CD4-positive, alpha-beta T cell treated with Interleukin-2 at 100 ng/mL for 4 hours (primary cell): ENCODE measurements at places on chromosomes 1 and 21.

GRCh38 chr1:93690921-93691789, 9.5 kb upstream of the BCAR3 start:
- no peak for DNase-seq

GRCh38 chr1:227654858-227655752, 80.0 kb downstream of the JMJD4 start:
- no peak for DNase-seq

DNA sequence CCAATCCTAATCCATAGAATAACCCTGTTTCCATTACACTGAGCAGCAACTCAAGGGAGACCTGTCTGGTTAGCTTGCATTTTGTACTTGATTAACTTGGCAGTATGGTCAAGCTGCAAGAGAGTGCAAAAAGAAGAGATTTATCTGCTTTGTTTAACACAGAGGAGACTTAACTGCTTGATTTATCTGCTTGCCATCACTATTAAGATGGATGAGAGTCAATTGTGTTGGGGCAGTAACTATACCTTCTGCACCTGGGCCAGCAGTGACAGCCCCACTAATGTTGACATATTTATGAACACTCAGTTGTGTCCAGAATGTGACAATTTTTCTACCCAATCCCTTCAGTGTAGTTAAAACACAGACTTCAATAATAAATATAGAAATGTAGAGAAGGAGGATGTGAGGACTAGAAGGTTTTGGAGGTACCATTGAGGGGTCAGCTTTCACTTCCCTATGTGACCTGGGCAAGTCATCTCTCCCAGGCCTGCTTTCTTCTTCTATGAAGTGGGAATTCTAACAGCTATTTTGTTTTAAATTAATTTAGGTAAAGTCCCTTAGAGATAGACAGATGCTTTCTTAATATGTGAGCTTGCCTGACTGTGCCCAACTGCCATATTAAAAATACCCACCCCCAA, 159.1 kb upstream of the KCNK2 start:
- DNase-seq, result no peak

DNA sequence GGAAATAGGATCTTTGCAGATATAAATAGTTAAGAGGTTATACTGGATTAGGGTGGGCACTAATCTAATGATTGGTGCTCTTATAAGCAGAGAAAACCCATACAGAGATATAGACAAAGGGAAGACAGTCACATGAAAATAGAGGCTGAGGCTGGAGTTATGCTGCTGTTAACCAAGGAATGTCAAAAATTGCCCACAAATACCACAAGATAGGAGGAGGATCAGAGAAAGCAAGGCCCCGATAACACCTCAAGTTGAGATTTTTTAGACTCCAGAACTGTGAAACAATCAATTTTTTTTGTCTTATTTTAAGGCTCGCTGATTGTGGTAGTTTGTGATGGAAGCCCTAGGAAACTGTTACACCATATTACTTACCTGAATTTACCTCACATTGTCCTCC, 513.2 kb downstream of the COL11A1 start:
- no peak for DNase-seq

DNA sequence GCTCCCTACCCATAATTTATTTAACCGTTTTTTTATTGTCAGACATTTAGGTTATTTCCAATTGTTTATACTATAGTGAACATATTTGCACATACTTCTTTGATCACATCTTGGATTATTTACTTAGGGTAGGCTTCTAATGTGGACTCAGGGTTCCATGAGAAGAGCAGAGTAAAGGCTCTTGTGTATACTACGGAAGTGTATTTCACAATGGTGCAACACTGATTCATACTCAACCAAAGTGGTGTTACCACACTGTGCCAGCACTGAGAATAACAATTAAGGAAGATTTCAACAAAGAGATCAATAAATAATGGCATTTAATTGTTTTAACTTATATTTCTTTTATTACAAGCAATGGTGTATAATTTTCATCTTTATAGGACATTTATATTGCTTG, 251.2 kb downstream of the ZNF326 start:
- no peak for DNase-seq

GRCh38 chr1:185292237-185292636, 24.8 kb downstream of the IVNS1ABP start:
- no peak for DNase-seq

GRCh38 chr1:171756856-171757255, 15.0 kb upstream of the VAMP4 start:
- DNase-seq, result no peak

- DNase-seq, result no peak
Observed at GRCh38 chr1:230693777-230694176, 20.1 kb downstream of the AGT start.

DNA sequence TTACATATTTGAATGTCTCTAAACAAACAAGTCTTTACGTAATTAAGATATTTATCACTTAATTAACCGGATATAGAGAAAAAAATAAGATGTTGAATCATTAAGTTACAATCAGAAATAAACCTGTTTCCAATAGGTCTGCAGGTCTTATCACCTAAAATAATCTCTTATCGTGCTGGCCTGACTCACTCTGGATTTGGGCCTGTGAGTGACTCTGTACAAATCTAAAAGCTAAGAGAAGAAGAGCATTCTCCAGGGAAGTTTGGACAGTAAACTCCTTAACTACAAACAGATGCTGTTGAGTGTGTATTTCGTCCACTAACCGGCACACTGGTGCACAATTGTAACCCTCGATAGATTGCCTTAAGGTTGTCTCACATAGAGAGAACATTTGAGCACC, 25.3 kb downstream of the CEP104 start:
- DNase-seq, result no peak

- no peak for DNase-seq
Observed at GRCh38 chr1:212284332-212284743, 872 bp upstream of the PPP2R5A start.

GRCh38 chr1:178774263-178774662, 49.2 kb downstream of the RALGPS2 start:
- peak; percentile 39 for DNase-seq

DNA sequence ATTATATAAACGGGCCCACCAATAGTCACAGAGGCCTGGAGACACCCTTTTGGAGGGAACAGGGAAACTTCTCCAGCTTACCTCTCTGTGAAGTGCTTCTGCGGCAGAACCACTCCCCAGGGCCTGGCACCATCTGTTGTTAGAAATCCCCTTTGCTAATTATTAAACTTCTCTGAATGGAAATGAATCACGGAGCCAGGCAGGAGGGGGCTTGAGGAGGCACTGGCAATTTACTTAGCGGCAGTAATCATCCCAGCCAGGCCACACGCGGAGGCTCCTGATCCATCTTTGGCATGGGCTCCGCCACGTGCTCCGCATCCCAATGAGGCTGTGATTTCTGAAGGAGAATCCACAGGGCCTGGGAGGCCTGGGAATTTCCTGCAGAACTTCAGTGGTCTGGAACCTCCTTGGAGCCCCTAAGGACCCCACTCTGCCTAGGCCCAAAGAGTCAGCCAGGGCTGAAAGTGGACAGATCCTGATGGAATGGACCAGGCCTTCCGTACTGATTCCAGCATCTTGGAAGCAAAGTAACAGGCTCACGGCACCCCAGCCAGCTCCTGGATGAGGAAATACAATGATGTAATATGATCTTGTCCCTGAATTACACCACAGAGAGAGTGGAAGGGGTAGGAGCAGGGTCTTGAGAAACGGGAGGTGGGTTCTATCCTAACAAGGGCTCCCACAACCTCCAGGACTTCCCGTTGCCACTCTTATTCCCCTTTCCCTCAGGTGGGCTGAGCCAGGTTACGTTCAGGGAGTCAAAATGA, 62.3 kb downstream of the GRIK3 start:
- DNase-seq, result no peak
